HFFc6 (cell line): ENCODE measurements at places on chromosomes 5 and 9.

GRCh38 chr9:135512904-135513303, 8.3 kb upstream of the LCN1 start:
- no peak for DNase-seq

GRCh38 chr9:2234371-2234893, 219.3 kb downstream of the SMARCA2 start:
- DNase-seq: no peak

DNA sequence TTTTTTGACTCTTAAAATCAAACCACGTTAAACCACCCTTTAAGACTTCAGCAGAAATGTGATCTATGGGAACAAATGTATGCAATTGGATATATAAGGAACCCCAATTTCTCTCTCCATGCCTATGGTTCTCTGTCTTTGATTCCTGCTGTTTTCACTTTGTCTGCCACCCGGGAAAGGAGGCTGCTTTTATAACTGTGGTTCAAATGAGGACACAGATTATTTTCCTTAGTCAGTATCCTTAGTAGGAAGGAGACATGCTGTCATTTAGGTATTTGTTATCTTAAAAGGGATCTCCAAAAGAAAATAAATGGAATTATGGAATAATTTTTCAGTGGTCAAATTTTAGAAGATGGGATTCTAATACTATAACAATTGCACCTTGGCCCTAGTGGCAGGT, 176.1 kb upstream of the NREP start:
- no peak for DNase-seq

GRCh38 chr5:42919600-42919999, 107.9 kb upstream of the SELENOP start:
- DNase-seq: no peak

DNA sequence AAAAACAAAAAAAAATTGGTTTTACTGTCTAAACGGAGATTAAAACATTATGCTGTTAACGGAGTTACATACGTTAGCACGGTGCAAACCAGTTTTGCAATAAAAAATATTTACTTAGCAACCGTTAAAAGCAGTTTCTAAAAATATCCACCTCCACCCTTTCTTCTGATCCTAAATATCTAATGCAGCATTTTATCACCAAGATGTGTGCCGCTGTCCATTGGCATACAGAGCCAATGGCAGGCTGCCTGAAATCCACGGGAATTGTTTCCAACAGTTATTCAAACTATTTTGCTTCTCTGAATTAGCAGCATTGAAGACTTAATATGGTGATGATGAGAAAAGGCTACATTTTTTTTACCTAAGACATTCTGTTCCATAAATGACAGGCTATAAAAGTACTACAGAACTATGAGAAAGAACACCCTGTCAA, 61.6 kb downstream of the CSNK1A1 start:
- peak; percentile 61 for DNase-seq

DNA sequence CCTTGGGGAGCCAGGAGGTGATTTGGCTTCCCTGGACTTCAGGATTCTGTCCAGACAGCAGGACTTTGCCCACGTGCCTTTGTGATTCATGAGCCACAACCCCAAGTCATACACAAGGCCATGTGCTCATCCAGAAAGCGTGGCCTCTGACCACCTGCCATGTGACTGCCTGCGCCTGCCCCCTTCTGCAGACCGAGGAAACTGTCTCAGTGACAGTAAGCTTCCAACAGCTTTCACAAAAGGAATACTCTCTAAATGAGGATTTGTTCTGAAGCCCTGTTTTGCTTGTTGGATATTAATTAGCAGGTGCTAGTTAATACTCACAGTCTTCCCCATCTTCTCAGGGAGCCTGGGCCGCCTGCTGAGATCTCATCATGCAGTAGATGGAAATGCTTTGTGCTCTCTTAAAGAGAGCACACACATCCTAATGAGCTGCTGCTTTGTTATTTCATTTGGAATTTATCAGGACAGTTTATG, 36.9 kb upstream of the ANGPTL2 start:
- peak; percentile 88 for DNase-seq

DNA sequence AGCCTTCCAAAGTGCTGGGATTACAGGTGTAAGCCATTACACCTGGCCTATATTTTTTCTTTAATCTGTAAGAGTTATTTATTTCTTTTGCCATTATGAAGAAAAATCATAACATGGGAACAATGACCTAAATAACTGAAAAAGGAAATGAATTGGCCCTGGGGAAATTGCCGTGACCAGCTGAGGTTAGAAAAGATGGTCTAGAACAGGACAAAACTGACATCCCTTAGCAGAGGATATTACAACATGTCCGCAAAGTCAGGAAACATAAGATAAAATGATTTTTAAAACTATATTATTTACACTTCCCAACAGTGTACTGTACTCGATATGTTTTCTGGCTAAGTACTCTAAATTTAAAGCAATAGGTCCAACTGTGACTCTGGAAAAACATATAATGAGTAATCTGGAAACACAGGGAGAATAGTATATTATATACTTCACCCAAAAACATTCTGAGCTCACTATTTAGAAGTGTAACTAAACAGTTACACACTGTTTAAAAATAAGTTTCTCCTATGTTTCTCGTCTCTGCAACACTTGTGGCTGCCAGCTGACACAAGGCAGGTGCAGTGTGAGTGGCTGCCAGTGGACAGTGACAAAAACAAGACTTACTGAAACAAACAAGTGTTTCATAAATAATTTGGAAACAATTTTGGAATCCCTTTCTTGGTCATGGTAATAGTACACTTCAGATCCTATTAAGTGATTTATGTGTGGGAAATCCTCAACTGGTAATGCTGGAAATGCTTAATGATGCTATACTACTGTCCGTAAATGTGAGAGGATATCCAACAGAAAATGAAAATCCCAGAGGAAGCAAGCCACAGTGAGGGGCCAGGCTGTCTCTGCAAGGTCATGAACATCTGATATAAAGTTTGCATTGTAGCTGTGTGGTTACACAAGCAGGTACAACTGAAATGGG, 69.1 kb downstream of the C9orf85 start:
- no peak for DNase-seq
